ENCODE measurements at places on chromosomes 7 and 10.
A peak's percentile ranks its signal among the peaks of the same experiment; 100 is the strongest.

- no peak for DNase-seq
Measured at GRCh38 chr10:68088740-68089139, 13.7 kb upstream of the HERC4 start.

GRCh38 chr10:78619115-78619851, 449.5 kb upstream of the ZMIZ1 start:
- DNase-seq: no peak

DNA sequence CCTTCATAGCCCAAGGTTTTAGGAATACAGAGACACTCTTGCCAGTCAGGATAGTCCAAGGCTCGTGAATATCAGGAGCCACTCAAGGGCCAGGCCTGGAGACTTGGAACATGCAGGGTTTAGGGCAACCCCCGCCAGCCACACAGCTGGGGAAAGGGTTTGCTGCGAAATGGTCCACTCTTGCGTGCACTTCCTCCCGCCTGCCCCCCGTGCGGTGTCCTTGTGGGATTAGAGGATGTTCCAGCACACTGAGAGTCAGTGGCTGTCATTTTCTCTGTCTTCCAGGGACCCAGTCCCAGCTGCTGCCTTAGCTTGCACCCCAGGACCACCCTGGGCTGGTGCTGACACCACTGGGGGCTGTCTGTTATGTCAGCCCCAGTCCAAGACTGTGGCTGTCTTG, 38.5 kb downstream of the POR start:
- DNase-seq: no peak

GRCh38 chr7:100212631-100213286, 7.0 kb upstream of the PVRIG start:
- no peak for DNase-seq

- no peak for DNase-seq
Measured at GRCh38 chr7:30936650-30937245, 25.1 kb downstream of the AQP1 start.

- DNase-seq: peak; percentile 59
Measured at GRCh38 chr10:3811291-3811870, 26.4 kb upstream of the KLF6 start.

DNA sequence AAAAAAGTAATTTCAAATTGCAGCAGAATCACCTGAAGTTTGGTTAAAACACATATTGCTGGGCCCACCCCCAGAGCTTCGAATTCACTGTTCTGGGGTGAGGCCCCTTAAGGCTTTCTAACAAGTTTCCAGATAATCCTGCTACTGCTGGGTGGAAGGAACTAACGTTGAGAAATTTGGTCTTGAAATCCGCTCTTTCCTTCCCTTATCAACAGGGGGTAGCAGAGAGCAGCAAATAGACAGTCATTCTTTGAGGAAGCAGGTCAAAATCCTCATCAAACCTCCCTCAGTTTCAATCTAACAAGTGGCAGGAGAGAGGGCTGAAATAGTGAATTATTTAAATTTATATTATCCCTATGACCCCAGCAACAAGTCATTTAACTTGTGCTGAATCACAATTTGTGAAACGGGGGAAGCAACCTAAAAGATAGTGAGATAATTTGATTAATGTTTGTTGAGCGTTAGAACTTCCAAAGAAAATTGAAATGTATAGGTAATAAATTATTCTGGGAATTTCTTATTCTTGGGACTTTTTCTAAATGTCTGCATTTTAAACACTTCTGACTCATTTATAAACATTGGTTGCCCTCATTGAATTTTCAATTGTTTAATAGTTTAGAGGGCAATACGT, 21.7 kb upstream of the MALSU1 start:
- peak; percentile 83 for DNase-seq

- DNase-seq: no peak
Measured at GRCh38 chr7:48052748-48053147, 17.4 kb downstream of the C7orf57 start.

GRCh38 chr10:63628526-63629362, 107.5 kb downstream of the REEP3 start:
- DNase-seq: peak; percentile 95

- DNase-seq: no peak
Measured at GRCh38 chr7:41206267-41206666, 496.6 kb downstream of the INHBA start.

- no peak for DNase-seq
Measured at GRCh38 chr7:149280661-149281507, 18.9 kb downstream of the ZNF783 start.

- peak; percentile 2 for DNase-seq
Measured at GRCh38 chr10:112446055-112446854, 459 bp downstream of the ZDHHC6 start.

DNA sequence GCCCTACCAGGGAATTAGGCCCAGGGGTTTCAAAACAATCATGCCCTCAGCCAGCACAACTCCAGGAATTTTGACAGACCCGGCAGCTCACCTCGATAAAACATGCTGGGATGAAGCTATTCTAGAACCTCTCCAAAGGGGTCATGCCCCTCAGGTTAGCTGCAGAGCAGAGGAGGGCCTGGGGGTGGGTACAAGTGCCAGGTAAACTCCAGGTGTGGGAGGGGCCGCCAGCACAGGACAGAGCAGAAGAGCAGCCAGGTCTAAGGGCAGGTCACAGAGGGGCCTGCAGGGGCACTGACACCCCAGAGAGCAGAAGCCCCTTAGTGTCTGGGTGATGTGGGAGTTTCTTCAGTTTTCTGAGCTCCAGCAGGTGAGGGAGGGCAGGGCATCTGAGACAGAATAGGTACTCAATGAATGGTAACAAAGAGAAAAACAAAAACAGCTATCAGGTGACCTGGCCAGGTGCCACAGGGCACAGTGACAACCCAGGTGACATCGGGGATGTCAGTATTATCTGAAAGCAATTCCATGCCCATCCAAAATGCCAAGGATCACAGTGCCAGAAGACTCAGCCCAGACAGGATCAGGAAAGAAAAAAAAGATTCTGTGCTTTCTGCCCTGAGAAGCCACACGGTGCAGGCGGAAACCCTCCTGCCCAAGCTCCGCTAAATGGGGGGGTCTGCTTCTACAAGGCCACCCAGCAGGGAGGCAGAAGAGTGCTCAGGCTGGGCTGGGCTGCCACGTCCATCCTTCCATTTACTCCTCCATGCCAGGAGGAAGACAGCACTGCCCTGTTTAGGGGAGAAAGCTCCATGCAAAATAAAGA, 104.5 kb downstream of the TNS3 start:
- no peak for DNase-seq

DNA sequence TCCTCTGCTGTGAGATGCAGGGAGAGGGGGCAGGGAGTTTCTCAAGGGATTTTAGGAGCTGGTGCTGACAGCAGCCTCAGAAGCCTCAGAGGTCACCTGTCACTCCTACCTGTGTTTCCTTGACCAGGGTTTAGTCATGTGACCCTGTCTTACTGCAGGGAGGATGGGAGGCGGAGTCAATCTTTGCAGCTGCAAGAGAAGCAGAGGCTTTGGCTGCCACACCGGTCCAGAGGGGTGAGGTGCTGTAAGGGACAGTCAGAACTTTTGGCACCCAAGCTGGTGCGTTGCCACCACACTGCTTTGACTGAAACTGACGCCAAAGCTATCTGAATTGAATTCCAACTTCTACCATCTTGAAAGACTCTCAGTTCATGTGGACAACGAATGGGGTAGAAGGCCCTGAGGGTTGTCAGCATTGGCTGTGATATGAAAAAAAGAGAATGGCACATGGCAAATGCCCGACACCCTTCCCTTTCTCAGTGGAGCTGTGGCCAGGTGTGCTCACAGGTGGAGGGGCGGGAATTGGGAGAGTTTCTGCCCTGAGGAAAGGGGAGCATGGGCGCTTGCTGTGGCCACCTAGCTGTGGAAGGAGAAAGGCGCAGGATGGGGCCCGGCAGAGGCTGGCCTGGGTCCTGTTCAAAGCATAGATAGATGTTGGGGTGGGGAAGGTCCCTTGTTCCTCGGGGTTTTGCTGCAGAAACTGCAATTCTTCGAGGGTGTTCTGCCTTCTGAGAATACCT, 69.3 kb downstream of the ARHGAP22 start:
- no peak for DNase-seq

DNA sequence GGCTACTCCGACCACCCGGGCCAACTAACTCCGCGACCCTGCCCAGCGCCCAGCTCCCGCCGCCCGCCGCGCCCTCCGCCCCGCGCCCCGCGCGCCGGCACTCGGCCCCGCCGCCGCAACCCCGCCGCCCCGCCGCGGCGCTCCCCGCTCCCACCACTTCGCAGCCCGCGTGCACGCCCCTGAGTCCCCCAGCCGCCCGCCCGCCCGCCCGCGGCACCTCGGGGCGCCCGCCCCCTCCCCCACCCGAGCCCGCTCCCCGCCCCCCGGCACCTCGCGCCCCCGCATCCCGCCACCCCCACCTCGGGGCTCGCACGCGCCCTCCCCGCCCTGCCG, 598 bp downstream of the JAZF1 start:
- no peak for DNase-seq

DNA sequence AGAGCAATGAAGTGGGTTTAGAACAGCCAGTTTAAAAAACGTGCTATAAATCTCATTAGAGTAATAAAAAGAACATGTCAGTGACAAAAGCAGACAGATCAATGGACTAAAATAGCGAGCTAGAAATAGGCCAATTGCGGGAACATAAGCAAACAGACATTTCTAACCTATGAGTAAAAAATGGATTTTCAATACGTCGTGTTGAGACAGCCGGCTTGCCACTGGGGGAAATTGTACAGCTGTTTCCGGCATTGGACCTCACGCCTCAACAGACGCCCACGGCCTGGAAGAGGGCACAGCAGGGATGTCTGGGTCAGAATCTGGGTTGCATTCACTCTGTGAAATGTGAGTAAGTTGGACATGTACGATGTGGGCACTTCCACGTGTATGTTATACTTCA, 92.9 kb downstream of the SVOPL start:
- no peak for DNase-seq

DNA sequence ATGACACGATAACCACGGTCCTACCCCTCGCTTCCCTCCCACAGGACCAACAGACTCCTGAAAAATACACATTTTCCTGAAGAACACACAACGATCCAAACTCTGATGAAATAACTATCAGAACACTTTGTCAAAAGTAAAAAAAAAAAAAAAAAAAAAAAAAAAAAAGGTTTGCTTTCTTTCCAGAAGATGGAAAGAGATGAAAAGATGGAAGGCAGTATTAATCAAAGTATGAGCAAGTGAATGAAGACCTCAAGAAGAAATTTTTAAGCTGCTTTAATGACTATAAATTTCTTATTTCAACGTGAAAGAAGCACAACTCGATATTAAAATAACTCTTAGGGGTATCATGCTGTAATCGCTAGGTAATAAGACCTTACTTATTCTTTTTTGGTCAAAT, 202.3 kb downstream of the CHCHD3 start:
- no peak for DNase-seq

DNA sequence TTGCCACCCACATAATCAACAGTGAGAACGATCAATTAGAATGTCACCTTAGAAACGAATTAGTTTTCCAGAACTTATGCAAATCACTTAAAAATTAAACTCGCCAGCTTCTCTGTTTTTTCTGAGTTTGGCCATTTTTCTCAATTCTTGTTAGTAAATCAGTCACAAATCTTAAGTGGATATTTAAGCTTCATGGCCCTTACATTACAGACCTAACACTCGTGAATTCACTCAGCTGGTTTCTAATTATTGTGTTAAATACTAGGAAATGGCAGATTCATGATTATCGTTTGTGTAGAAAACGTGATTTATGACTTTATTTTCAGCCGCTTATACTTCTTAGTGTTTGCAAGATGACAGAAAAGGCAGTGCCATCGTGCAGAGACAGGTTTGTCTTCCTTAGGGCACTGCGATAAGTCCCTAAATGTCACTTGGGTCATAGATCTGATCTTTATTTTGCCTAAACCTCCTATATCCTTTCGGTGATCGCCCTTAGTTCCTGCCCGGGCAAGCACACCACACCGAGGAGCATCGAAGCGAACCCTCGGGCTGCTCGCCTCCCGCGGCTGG, 587 bp upstream of the CELF2 start:
- DNase-seq: no peak
